ENCODE measurements at places on chromosomes 2 and 18.

- DNase-seq, result no peak
Observed at GRCh38 chr2:219728991-219729487, 101.6 kb downstream of the SLC4A3 start.

- DNase-seq, result no peak
Observed at GRCh38 chr2:74515981-74516633, 1.9 kb downstream of the TLX2 start.

- no peak for DNase-seq
Observed at GRCh38 chr2:158735822-158736580, 59.1 kb upstream of the DAPL1 start.

DNA sequence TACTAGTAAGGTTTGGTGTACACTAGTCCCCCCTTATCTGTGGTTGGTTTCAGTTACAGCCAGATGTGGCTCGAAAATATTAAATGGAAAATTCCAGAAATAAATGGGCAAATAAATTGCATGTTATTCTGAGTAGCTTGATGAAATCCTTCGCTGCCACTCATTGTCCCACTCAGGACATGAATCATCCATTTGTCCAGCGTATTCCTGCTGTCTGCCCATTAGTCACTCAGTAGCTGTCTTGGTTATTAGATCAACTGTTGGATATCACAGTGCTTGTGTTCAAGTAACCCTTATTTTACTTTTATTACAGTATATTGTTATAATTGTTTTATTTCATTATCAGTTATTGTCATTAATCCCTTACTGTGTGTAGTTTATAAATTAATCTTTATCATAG lies 21.7 kb downstream of the ZDBF2 start:
- DNase-seq, result no peak

- DNase-seq, result no peak
Observed at GRCh38 chr18:3753106-3753505, 303.1 kb downstream of the TGIF1 start.

- no peak for DNase-seq
Observed at GRCh38 chr18:22556222-22557167, 138.8 kb upstream of the CTAGE1 start.

DNA sequence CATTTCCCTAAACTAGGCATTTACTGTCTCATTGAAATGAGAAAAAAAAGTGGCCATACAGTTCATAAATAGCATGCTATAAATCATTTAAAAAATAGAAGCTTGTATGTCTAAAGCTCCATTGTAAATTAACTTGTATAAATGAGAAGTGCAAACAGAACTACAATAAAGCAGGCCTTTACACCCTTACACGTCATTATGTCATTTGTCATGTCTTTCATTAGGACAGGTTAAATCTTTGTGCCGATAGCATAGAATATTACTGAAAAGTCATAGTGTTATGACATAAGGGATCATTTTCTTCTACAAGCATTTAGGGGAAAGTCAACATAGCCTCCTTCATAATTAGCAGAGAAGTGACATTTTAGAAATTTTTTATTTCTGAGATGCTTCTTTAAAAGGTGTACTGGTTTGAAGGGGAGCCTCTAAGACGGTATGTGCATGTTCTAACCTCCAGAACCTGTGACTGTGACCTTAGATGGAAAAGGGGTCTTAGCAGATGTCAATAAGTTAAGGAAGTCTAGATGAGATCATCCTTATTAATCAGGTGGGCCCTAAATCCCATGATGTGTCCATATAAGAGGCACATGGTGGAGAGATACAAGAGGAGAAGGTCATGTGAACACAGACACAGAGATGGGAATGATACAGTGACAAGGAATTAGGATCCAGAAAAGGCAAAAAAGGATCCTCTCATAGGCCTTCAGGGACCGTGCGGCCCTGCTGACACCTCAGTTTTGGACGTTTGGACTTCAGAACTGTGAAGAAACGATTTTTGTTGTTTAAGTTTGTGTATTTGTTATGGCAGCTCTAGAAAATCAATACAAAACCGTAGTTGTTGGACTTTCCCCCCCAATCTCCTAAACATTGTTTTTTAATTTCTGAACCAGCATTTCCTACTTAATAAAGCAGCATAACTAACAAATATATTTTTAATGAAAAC lies 863.7 kb downstream of the MBD2 start:
- no peak for DNase-seq

DNA sequence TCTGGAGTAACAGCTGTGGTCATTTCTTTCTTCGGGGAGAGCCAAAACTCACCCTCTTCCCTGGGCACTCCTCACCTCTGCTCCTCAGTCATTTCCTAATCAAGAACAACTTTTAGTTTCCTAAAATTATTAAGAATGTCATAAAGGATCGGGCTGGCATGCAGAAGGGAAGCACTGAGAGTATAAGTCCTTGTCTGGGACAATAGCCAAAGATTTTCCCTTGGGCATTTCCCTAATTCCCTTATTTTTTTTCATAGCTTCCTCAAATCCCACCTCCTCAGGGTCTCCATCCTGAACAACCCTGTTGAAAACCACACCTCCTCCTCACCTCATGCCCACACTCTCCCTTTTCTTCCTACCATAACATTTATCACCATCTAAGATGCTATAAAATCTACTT lies 115.0 kb downstream of the MREG start:
- no peak for DNase-seq

DNA sequence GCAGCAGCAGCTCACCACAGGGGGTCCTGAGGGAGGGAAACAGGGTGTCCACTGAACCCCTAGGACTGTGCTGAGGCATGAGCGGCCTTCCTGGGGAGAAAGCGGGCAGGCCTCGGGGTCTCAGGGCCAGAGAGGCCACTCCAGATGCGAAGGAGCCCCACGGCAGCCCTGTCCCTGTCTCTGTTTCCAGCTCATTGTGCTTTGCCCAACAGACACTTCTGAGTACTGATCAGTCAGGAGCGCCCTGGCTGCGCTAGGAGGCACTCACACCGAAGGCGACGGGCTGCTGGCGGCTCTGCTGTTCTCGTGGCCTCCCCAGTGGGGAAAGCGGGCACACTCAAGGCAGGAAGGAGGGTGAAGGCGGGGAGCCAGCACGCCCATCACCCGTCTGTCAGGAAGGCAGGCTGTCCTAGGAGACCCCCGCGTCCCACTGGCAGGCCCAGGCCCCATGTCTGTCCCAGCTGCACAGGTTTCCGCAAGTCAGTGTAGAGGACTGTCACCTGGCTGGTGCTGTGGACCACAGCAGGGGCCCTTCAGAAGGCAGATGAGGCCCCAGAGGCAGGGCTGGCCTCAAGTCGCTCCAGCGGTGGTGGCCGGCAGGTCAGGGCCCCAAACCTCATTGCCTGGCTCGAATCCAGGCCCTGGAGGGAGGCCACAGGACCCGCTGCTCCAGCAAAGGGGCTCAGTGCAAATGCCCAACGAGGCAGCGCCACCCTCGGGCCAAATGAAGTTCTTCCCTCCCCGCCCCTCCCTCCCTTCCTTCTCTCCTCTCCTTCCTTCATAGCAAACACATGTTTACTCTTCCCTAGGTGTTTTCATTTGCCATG lies 6.8 kb downstream of the ESPNL start:
- no peak for DNase-seq

DNA sequence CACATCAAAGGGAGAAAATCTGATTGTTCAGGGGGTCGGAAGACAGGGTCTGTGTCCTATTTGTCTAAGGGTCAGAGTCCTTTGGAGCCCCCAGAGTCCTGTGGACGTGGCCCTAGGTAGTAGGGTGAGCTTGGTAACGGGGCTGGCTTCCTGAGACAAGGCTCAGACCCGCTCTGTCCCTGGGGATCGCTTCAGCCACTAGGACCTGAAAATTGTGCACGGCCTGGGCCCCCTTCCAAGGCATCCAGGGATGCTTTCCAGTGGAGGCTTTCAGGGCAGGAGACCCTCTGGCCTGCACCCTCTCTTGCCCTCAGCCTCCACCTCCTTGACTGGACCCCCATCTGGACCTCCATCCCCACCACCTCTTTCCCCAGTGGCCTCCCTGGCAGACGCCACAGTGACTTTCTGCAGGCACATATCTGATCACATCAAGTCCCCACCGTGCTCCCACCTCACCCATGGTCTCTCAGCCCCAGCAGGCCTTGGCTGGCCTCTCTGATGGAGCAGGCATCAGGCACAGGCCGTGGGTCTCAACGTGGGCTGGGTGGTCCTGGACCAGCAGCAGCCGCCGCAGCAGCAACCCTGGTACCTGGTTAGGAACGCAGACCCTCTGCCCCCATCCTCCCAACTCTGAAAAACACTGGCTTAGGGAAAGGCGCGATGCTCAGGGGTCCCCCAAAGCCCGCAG lies 3.8 kb downstream of the PROC start:
- no peak for DNase-seq

GRCh38 chr2:44167908-44168680 lies 581 bp upstream of the PPM1B start:
- peak; percentile 99 for DNase-seq

- DNase-seq, result no peak
Observed at GRCh38 chr2:144509001-144509878, 10.7 kb downstream of the ZEB2 start.

DNA sequence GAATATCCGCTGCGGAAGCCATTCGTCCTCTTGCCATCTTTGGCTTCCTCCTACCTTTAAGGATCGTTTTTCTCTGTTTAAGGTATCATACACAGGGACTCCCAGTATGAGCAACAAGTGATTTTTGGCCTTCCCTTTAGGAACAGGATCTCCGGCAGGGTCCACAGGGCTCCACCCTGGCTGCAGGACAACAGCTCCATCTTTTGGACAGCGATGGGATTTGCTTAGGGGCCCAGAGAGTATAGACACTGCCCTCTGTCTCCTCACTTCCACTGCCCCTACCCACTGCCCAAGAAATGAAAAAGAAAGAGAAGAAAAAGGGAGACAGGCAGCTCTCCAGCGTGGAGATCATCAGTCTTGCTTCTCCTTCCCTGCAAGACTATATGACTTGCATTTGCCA lies 224.5 kb downstream of the UXS1 start:
- DNase-seq, result no peak

DNA sequence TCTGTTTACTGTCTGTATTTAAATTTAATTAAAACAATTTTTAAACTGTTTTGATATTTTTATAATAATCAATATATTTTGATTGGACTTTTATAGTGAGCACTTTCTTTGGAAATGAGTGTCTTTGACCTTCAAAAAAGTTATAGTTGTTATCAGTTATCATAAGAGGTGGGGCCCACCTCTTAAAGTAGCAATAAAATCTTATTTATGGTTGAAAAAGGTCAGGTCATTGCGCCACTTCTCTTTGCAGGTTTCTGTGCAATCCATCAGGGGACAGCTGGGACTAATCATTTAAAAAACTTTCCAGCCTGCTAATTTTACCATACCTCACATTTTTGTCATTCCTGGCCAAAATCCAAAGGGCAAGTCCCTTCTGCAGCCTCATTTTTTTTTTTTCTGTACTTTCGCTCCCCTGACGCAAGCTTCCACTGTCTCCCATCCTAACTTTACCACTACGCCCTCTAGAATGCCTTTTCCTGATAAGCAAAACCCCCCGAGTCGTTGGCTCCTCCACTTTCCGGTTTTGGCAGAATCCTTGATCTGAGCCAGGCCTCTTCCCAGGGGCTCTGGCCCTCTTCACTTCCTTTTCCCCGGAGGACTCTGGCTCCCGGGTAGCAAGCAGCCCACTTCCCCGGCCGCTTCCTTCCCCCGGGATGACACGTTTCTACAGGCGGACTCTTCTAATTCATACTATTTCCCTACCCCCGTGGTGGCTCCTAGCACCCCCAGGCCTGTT lies 1.1 kb upstream of the SEH1L start:
- no peak for DNase-seq
